ENCODE measurements at places on chromosomes 4 and X. TPM values are rescaled to one million over a fixed set of nuclear protein-coding genes. Genes with fewer than 3 reads are reported as not detected.

DNA sequence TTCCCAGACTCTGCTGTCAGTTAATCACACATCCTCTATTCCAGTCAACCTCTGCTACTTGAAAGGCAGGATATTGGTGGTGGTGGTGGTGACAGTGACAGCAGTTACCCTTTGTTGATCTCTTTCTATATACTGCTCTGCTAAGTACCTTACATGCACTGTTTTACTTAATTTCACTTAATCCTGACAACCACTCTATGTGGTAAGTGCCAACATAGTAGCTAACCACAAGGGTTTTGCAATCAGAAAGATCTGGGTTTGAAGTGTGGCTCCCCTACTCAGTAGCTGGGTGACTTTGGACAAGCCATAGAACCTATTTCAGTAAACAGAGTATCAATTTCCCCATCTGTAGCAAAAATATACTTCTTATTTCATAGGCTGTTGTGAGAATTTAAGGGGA, 24.2 kb upstream of the F9 start:
- no peak overlapping the region for H3K4me3 ChIP-seq
- no peaks in the 10 kb centered on the region for H3K27me3 ChIP-seq
- no peaks in the 10 kb centered on the region for H3K36me3 ChIP-seq
- no peaks in the 10 kb centered on the region for H3K4me1 ChIP-seq
- no peak overlapping the region for H3K27ac ChIP-seq

KIT gene
- total RNA-seq = 39.7 TPM

FRMPD3 gene
- not detected for total RNA-seq

GAGE1 gene
- total RNA-seq = not detected

MAGEA6 gene
- total RNA-seq = not detected

LUZP4 gene
- not detected for total RNA-seq

FAT4 gene
- 33.2 TPM for total RNA-seq

TMSB15A gene
- total RNA-seq = 6.7 TPM

RAP1GDS1 gene
- 54.0 TPM for total RNA-seq

MAP7D2 gene
- total RNA-seq = 0.15 TPM
